ENCODE measurements at places on chromosomes 5 and 9.

DNA sequence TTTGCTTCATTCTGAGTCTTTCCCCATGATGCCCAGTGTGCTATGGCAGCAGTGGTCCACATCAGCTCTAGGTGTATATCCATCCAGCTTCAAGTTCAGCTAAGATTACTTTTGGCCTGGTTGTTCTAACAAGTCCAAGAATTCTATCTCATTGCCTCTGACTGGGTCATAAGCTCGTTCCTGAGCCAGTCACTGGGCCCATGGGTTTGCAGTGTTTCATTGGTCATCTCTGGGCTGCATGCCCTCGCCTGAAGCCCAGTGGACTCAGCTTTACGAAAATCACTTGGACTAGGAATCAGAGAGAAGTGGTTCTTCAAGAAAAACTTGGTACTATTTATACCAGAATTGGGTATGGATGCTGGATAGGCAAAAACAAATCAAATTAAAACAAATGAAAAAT lies 16.1 kb upstream of the ARHGAP26 start:
- DNase-seq: no peak

- no peak for DNase-seq
Measured at GRCh38 chr5:172603251-172603806, 37.7 kb upstream of the NEURL1B start.

DNA sequence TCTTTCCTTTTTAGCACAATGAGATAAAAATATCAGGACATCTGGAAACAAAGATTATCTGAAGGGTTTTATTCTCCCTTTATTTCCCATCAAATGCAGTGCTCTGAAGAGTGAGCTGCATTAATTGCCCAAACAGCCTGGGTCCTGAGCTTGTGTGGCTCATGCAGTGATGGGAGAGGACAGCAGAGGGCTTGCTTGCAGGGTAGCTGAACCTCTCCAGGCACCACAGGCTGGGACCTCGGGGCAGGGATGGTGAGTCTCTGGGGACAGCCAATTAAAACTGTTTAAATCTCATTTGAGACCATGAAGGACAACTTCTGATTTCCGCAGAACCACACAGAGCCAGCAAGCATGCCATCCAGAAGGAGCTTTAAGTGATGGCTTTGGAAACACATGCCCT lies 71.2 kb downstream of the PLAC8L1 start:
- DNase-seq: no peak

- DNase-seq: no peak
Measured at GRCh38 chr9:111005746-111006470, 32.4 kb downstream of the LPAR1 start.

DNA sequence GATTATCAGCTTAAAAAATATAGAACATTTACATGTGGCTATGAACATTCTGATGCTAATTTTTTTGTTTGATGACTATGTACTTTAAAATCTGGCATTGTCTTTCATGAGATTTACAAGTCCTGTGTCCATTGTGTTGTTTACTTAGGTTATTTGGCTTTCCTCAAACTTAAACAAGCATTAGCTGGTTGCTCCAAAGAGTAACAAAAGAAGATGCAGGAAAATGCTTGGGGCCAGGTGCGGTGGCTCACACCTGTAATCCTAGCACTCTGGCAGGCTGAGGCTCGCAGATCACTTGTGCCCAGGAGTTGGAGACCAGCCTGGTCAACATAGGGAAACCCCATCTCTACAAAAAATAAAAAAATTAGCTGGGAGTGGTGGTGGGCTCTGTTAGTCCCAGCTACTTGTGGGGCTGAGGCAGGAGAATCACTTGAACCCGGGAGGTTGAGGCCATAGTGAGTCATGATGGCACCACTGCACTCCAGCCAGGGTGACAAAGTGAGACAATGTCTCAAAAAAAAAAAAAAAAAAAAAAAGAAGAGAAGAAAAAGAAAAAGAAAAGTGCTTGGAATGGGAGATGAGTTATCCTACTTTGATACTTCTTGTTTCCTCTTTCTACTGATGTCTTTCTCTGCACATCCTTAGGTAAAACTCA lies 39.7 kb downstream of the PAM start:
- DNase-seq: no peak

DNA sequence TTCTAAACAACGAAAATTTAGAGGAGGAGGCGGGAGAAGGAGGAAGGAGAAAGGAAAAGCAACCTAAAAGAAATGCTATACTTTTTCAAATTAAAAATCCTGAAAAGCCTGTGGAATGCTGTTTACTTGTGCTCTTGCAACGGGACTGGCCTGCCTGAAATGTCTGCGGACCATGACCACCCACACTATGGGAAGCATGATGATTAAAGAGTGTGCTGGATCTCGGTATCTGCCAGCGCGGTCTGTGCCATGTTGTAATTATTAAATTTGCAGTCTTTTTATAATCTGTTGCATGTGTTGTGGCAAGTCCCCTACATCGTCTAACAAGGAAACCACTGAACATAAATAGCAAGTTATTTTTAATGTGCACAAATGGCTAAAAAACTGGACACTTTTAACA lies 111.4 kb downstream of the FANCC start:
- DNase-seq: no peak

- no peak for DNase-seq
Measured at GRCh38 chr5:96579711-96580110, 82.5 kb upstream of the CAST start.

GRCh38 chr5:108216890-108217289 lies 165.0 kb downstream of the FBXL17 start:
- DNase-seq: no peak

- DNase-seq: no peak
Measured at GRCh38 chr9:20472342-20473045, 149.8 kb downstream of the MLLT3 start.

GRCh38 chr5:173574983-173575382 lies 41.5 kb downstream of the BOD1 start:
- DNase-seq: no peak

GRCh38 chr9:20395651-20396050 lies 226.6 kb downstream of the MLLT3 start:
- no peak for DNase-seq

DNA sequence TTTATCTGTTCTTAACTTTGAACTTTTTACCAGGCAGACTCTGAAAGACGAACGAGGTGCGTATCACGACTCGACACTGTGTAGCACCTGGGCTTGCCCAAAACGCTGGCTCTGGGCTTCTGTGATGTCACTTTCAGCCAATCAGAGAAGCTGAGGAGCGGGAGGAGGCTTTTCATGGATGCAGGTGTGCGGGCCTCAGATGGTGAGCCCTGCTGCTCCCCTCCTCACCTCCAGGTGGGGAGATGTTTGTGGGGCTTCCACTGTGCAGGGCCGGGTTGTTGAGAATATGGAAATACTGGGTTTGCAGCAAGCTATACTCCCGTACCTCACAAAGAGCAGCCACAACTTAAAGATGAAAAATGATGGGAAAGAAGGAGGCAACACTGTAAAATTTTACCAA lies 246.3 kb downstream of the IRX2 start:
- DNase-seq: no peak

- DNase-seq: no peak
Measured at GRCh38 chr5:139494256-139494655, 11.7 kb upstream of the STING1 start.

DNA sequence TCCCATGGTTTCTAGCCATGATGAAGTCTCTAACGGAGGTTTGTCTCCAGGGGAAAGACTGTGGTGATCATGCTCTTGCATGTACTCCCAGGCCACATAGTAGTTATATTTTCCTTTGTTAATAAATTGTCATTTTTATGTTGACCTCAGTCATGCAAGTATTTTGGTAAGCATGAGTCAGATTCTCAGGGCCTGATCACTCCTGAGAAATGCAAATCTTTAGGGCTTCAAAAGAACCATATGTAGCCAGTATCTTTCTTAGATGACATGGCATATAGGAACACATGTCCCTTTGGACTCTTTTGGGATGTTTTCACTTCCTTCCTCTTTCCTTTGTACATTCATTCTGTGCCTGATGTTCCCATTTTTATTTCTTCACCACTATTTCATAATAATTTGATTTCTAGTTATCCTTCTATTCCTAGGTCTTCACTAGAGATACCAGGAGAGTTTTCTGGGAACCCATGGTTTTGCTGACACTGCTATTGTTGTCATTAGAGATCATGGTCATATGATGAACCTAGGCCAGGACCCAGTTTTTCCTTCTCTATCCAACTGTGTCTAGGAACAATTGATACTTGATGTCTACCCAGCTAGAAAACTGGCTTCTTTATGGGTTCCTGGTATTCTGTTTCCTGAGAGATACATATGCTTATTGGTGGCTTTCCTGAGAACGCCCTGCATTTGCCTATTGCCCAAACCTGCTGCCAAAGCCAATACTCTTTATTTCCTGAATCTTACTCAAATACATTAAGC lies 248.1 kb upstream of the NREP start:
- no peak for DNase-seq

GRCh38 chr5:65760504-65761275 lies 38.7 kb downstream of the NLN start:
- DNase-seq: no peak

GRCh38 chr5:8831854-8832253 lies 714.0 kb downstream of the SEMA5A start:
- DNase-seq: no peak

DNA sequence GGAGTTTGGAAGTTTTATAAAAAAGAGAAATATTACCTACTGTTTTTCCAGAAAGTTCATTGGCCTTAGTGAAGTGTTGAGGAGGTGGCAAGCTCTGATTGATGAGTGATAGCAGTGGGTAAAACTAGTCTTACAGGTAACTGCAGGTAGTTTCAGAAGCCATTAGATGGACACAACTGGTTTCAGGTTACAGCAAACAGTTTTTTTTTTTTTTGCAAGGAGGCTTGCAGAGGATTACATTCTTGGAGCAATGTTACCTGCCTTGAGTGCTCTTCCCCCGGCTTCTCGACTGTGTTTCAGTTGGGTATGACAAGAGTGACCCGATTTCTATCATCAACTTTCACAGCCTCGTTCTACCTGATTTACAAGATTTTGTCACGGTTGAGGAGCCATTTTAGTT lies 333.4 kb downstream of the YTHDC2 start:
- no peak for DNase-seq

DNA sequence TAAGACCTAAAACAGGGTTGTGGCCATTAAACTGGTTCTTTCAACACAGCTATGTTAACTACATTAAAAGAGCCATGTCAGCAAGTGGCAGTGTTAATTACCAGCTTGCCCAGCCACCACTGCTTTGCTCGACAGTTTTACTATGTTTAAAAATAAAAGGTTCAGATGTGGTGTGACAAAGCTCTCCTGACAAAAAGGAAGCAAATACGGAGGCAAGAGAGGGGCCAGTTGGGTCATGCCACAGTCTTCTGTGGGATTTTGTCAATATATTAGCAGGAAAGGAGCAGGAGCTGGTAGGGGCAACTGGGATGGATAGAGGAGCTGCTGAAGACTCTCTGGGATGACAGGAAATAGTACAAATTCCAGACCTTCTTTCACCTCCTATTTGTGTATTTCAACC lies 113.5 kb upstream of the PCA3 start:
- DNase-seq: no peak

GRCh38 chr9:22700171-22700570 lies 253.5 kb downstream of the DMRTA1 start:
- no peak for DNase-seq

- DNase-seq: no peak
Measured at GRCh38 chr5:139284295-139284694, 9.2 kb upstream of the MATR3 start.

DNA sequence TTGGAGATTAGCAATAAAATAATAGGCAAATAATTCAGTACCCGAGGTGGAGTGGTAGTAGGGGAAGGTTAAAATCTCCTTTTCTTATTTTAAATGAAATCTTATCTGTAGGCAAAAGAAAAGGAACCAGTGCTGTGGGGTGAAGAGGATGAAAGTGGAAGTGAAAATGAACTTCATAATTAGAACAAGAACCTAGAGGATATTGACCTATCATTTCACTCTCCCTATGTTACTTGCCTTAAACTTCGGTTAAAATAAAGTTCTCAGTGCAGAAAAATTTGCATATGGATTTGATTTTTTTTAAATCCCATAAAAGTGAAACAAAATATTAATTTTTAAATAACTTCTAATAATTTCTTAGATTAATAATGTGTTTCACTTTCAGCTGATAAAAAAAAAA lies 1094.9 kb upstream of the C9orf72 start:
- no peak for DNase-seq

DNA sequence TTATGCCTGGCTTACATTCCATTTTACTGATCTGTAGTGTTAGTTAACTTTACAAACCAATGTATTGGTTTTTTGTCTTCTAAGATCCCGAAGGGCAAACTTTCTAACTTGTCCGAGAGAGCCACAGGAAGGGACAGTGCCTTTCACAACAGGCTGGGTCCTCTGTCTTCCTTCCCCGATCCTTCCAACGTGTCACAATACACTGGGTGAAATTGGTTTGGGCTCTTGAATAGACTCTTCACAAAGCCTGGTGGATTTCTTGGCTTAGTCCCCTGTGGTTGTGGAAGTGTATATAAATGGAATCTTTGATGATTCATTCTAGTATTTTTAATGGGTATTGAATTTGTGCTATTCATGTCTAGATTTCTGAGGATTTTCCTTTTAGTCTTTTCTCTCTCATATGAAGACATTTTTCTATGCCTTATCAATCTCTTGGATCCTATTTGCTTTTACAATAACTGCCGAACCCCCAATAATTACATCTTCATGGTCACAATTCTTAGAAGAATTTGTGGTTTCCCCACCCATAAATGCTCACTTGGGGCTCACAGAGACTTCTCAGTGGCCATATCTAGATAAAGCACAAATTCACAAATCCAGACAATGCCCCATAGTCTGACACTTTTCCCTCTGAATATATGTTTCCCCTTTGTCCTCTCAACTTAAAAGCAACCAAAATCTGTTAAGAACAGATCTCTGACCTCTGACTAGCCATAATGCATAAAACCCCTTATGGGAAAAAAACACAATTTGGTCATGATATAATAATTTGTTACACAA lies 107.7 kb downstream of the MTRR start:
- no peak for DNase-seq

GRCh38 chr5:62375627-62376026 lies 28.1 kb downstream of the DIMT1 start:
- no peak for DNase-seq

DNA sequence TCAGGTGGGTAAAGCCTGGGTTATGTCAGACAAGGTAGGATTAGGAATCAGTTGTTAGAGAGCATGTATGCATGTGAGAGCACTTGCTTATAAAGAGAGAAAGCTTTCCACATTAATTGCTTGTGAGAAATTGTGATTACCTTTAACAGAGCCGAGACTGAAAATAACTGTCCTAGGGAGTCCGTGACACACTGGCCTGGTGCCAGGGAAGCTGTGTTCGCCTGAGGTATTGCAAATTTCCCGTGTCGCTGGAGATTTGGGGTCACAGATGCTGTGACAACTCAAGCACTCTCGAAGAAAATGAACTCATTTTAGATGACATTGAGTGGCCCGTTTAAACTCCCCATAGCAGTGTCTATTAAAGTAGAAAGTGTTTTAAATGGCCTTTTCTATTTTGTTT lies 9.6 kb downstream of the SLC1A1 start:
- DNase-seq: peak; percentile 65

- DNase-seq: no peak
Measured at GRCh38 chr9:78986446-78986845, 585.3 kb upstream of the TLE4 start.

DNA sequence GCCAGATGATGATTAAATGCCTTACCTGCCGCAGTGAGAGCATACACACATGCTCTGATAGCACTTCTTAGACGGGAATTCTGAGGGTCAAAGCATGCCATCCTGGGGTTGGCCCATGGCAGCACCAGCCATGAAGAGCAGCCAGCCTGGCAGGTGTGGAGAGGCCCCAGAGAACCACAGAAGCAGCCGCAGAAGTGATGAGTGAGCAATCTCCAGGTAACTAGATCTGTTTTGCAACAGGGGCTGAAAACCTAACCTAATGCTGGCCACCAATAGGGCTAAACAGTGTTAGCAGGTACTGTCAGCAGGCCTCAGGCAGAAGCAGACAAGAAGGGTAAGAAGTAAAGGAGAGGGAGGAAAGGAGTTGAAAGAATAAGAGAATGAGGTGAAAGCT lies 33.5 kb upstream of the HOMER1 start:
- no peak for DNase-seq
